Heart right ventricle (tissue), 16 donors: ENCODE measurements at places on chromosomes 5 and 9. TPM values are rescaled to one million over a fixed set of nuclear protein-coding genes. Genes with fewer than 3 reads are reported as not detected.
A peak's percentile ranks its signal among the peaks of the same experiment; 100 is the strongest.

The FYB1 gene
- 3.2 TPM for total RNA-seq

DNA sequence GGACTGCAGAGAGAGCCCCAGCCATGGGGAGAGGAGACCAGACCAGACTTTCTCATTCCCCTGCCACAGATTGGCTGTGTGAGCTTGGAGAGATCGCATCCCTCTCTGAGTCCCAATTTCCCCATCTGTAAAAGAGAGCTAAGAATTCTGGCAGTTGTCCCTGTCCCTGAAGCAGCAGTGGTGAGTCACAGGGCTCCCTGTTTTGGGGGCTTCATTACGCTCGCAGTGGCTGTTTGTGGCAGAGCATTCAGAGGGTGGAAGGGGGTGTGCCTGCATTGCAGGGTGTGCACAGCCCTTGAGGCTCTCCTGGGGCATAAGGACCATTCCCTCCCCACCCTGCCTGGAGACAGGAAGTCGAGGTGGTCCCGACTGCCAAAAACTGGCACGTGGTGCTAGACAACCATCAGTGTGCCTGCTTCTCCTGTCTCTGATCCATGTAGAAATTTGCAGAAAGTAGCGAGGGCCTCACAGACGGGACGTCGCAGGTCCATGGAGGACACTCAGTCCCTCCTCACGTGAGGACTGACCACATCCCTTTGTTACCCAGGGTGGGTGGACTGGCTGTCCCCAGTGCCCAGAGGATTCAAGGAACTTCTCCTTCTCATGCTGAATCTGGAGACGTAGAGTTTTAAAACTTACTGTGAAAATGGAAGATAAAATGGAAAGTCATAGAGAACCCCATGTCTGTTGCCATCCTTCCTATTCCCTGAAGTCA is 35.3 kb downstream of the HRH2 start:
- no peak overlapping the region for H3K4me3 ChIP-seq
- H3K36me3 ChIP-seq, result no peaks in the 10 kb centered on the region
- peak overlapping the region; percentile 43 for H3K27ac ChIP-seq
- H3K4me1 ChIP-seq, result peaks cover 46% of the 10 kb centered on the region
- DNase-seq, result no peak
- no peaks in the 10 kb centered on the region for H3K27me3 ChIP-seq

DNA sequence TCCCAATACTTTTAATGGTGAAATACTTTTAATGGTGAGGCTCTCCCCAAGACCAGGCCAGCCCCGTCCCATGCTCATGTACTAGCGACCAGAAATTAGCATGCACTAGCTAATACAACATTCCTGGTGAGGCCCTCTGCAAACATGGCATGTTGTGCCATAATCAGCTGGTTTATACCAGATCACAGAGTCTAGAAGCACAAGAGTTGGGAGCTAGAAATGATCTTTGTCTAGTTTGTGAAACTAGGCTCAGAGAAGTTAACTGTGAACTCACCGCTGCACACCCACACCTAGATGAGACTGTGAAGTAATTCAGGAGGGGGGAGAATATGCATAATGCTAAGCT is 37.4 kb downstream of the MTMR12 start:
- peaks cover 22% of the 10 kb centered on the region for H3K36me3 ChIP-seq
- DNase-seq, result no peak
- peak overlapping the region; percentile 71 for H3K27ac ChIP-seq
- no peak overlapping the region for H3K4me3 ChIP-seq
- no peaks in the 10 kb centered on the region for H3K27me3 ChIP-seq

DNA sequence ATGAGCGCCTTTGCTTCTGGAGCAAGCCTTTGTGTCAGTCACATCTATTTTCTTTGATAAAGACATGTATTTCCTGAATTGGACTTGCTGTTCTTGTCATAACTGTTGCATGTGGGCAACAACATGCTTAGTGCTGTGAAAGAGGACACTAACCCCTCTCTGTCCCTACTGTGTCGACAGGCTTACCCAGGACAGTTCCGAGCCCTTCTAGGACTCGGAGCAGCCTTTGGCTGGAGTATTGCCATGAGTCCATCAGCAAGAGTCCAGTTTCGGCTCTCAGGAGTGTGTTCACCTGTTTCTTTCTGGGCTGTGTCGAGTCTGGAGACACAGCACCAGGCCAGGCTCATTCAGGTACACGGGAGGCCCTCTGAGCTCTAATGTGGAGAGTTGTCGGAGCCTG is 36.1 kb upstream of the PHF2 start:
- no peak overlapping the region for H3K27ac ChIP-seq
- no peaks in the 10 kb centered on the region for H3K27me3 ChIP-seq
- no peak overlapping the region for H3K4me3 ChIP-seq
- DNase-seq, result no peak

DNA sequence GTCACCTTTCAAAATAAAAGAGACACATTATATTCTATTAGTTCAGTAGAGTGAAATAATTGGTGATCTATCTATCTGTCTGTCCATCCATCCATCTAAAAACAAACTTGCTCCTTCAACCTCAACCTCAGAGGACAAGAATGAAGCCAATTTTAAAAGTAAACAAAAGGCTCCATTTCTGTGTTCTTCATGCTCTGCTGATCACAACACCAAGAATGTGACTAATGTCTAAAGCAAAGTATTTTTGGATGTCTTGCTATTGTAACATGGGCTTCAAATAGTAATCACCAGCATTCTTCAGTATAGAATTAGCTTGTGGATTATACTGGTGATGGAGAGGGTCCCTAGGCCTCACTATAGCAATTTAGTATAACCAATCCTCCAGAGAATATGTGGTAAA is 1304.4 kb downstream of the MAT2B start:
- DNase-seq, result no peak
- no peaks in the 10 kb centered on the region for H3K36me3 ChIP-seq

The C5orf58 gene
- not detected for total RNA-seq

The SLC9A3 gene
- total RNA-seq, result 1.5 TPM

DNA sequence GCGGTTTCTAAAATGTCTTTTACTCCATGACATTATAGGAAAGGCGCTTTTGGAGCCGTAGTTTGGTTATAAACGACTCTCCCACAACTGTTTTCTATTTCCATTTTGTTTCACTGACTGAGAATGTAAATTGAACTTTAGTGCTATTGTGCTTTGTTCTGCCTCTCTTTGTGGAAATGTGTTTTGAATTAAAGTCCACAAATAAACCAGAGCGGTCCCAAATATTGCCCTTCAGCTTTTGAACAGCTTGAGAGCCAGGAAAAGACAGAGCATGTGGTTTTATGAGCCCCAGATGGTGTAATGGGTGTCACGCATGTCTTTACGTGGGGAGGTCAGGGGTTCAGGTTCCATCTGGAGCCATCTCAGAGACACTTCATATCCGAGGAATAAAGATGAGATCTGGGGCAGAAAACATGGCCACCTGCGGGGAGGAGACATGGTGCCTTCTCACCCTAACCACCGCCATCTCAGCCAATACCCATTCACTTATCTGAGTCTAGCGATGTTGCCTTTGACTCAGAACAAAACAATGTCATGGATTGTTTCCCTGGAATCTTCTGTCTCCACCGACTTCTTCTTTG is 42.5 kb upstream of the ROR2 start:
- H3K4me1 ChIP-seq, result no peaks in the 10 kb centered on the region
- DNase-seq, result no peak
- no peak overlapping the region for H3K27ac ChIP-seq
- H3K36me3 ChIP-seq, result no peaks in the 10 kb centered on the region
- H3K4me3 ChIP-seq, result no peak overlapping the region

DNA sequence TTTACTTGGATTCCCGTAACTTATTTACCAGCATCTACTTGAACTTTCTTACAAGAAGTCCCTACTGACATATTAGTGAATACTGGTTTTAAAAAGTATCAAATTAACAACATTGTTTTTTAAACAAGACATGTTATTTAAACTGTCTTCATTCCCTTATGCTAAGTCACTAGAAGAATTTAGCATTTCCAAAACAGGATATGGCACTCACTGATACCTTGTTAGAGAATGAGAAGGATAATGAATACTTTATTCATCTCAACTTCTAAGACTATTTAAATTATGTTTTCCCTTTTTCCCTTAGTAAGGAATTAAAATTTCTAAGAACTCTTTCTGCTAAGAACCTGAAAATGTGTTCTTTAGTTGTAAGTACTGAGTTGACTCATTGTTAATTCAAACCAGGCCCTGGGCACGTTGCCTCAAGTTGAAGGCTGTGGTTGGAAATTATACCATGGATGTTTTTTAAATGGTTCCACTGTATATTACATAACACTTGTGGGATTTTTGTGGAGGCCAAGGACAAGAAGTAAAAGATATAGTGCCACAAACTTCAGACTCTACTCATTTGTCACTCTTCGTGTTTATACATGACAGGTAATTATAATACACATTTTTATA is 219.0 kb upstream of the EDIL3 start:
- no peaks in the 10 kb centered on the region for H3K36me3 ChIP-seq
- no peak overlapping the region for H3K4me3 ChIP-seq
- H3K27ac ChIP-seq, result no peak overlapping the region
- H3K27me3 ChIP-seq, result no peaks in the 10 kb centered on the region

DNA sequence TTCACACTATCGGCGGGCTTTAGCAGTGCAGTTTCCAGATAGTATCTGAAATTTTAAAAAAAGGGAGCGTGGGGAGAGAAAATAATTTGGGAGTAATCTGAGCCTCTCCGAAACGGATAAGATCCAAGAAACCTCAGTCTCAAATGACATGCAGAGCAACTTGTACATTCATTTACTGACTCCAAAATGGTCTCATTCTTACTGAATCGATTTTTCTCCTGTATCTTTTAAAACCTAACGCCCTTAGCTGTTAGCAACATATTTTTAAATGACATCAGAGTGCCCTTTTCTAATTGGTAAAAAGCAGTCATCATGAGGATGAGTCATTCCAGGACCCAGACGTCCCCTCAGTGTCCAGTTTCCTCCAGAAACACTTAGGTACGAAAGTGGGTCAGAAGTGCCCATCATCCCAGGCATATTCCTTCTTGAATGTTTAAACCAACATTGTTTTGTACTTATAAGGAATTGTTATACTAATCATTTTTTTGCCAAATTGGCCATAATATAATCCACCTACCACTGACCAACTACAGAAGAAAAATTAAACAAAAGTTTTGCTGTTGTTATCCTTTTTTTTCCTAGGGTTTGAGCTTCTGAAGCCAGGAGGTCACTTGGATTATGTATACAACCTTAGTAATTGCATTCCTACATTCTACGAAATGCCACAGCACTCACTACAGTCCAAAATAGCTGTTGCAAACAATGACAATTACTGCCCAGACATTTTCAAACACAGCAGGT is 354.4 kb downstream of the ADAMTS6 start:
- H3K4me1 ChIP-seq, result peaks cover 10% of the 10 kb centered on the region
- H3K27me3 ChIP-seq, result no peaks in the 10 kb centered on the region
- no peak overlapping the region for H3K4me3 ChIP-seq
- DNase-seq, result no peak
- no peaks in the 10 kb centered on the region for H3K36me3 ChIP-seq
- no peak overlapping the region for H3K27ac ChIP-seq

- H3K27ac ChIP-seq, result peak overlapping the region; percentile 38
- no peaks in the 10 kb centered on the region for H3K36me3 ChIP-seq
- DNase-seq, result peak; percentile 42
- peaks cover 27% of the 10 kb centered on the region for H3K4me1 ChIP-seq
Observed at GRCh38 chr5:31733371-31733770, 94.4 kb downstream of the PDZD2 start.

DNA sequence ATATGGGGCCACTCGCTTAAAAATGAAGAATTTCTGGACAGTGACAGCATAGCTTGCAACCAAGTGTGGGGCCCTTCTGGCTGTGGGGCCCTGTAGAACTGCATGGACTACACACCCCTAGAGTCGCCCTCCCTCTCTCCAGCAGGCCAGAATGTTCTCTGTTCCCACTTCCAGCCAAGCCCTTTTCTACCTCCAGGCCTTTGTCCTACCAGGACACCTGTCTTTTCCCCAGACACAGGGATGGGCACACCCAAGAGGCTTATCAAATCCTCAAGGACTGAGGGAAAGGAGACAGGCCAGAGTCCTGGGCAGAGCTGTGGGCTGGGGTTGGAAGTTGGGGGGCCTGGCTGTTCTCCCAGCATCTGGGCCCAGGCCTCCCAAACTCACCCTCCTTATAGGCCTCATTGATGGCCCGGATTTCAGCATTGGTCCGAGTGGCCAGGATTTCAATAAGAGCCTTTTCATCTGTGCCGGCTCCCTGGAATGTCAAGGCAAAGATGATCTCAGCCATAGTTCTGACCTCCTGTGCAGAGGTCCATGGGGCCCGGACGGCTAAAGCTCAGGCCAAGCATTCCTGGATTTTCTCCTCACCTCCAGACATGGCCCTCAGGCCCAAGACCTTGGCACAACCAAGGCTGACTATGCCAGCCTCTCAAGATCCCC is 38.2 kb upstream of the TNIP1 start:
- H3K4me1 ChIP-seq, result peaks cover 14% of the 10 kb centered on the region
- DNase-seq, result no peak
- peaks cover 6% of the 10 kb centered on the region for H3K36me3 ChIP-seq

- no peak for DNase-seq
- no peaks in the 10 kb centered on the region for H3K36me3 ChIP-seq
- no peaks in the 10 kb centered on the region for H3K4me1 ChIP-seq
- H3K4me3 ChIP-seq, result no peak overlapping the region
- no peak overlapping the region for H3K27ac ChIP-seq
- no peaks in the 10 kb centered on the region for H3K27me3 ChIP-seq
Observed at GRCh38 chr5:112533362-112533761, 114.3 kb upstream of the EPB41L4A start.

The MACROH2A1 gene
- total RNA-seq, result 98.8 TPM

DNA sequence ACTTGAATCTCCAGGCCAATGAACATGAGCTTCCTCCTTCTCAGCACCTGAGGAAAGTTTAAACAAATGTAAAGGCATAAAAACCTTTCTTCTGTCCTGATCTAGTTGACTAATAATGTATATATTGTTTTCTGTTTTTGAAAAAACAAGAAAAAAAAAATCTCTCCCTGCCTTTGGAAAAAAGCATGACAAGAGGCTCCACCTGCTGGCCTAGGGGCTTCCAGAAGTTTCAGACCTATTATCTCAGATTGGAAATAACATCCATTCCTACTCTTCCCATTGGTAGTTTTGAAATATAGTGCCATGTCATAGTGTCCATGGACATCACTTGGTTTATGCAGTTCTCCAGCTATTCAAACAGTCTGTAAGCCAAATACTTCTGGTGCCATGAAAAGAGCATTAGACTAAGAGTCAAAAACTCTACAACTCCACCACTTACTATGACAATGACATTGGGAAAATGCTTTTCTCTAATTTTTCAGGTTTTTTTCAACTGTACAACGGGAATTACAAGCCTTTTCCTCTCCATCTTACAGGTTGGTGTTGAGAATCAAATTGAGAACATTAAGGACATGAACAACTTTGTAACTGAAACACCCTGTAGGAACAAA is 409.6 kb upstream of the MPDZ start:
- peak overlapping the region; percentile 8 for H3K27ac ChIP-seq
- no peak for DNase-seq
- no peaks in the 10 kb centered on the region for H3K27me3 ChIP-seq
- peaks cover 23% of the 10 kb centered on the region for H3K4me1 ChIP-seq
- H3K4me3 ChIP-seq, result no peak overlapping the region
- no peaks in the 10 kb centered on the region for H3K36me3 ChIP-seq

The HINT1 gene
- 154 TPM for total RNA-seq
